ENCODE measurements at places on chromosomes 4 and X.

DNA sequence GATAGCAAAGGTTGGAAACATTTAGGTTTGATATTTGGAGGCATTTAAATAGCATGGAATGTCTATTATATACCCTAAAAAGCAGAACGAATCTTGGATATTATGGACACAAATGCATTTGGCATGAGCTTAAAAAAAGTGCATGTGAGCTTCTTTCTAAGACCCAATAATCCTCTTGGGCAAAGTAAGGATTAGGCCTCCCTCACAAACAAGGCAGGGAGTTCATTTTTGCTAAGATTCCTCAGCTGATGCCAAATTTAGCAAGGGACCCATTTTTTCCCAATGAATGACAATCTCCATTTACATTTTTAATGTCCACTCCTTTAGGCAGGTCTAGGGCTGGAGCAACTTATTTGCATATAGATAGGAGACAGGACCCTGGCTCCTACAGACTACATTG, 199.8 kb downstream of the SOWAHB start:
- DNase-seq = no peak

- no peak for DNase-seq
Measured at GRCh38 chr4:106245176-106245575, 70.8 kb downstream of the TBCK start.

DNA sequence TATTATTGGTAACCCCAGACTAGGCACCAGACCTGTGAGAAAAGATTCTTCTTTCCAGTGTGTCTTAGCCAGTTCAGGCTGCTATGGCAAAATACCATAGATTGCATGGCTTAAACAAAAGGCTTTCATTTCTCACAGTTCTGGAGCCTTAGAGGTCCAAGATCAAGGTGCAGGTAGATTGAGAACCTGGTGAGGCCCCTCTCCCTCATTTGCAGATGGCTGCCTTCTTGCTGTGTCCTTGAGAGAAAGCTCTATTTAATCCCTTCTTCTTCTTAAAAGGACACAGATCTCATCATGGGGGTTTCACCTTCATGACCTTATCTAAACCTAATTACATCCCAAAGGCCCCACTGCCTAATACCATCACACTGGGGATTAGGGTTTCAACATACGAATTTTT, 3.5 kb upstream of the PDLIM3 start:
- no peak for DNase-seq

DNA sequence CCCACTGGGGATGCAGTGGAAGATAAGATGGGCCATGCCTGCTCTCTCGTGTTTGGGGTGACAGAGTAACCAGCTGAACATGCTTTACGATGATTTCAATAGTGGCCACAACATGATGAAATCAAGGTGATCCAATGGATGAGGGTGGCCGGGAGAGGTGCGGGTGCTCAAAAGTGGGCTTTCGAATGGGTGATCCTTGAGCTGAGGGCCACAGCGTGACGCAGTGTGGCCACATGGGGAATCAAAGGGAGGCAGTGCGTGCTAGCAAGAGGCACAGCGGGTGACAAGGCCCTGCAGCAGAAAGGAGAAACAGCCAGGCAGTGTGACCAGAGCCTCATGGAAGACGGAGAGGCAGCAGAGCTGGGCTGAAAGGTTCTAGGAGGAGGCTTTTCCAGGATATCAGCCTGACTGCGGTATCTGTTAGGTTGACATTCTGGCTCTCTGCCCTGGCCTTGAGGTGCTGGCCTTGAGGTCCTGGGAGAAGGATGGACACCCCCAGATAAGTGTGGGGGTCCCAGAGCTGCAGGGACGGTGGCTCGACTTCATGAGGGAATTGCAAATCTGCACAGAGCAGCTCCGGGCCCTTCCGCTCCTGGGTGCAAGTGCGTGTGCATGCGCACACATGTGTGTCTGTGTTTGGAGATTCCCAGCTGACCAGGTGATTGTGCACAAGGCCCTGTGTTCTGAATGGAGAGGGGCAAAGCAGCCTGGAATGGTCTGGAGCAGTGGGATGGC, 38.0 kb upstream of the GPR78 start:
- no peak for DNase-seq

DNA sequence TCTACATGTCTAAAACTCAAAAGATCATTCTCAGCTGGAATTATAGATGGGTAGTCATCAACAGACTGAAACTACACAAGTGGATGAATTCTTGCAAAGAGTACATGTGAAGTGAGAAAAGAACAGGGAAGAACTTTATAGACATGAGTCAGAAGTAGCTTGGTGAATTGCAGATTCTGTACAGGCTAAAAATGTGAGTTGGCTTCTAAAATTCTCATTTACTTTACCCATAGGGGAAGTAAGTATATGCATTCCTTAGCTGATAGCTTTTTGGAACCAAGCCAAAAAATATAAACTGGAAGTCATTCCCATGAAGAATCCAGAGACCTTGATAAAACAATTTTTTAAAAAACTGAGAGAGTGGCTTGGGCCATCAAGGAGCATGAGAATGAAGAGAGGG, 584.2 kb upstream of the FTHL17 start:
- DNase-seq = no peak

GRCh38 chr4:87044511-87045233, 109.9 kb downstream of the AFF1 start:
- no peak for DNase-seq

GRCh38 chr4:86976801-86977485, 42.1 kb downstream of the AFF1 start:
- DNase-seq = no peak

- DNase-seq = no peak
Measured at GRCh38 chr4:6504900-6505496, 32.6 kb upstream of the PPP2R2C start.

GRCh38 chrX:96833333-96833732, 50.4 kb upstream of the RPA4 start:
- DNase-seq = peak; percentile 9

DNA sequence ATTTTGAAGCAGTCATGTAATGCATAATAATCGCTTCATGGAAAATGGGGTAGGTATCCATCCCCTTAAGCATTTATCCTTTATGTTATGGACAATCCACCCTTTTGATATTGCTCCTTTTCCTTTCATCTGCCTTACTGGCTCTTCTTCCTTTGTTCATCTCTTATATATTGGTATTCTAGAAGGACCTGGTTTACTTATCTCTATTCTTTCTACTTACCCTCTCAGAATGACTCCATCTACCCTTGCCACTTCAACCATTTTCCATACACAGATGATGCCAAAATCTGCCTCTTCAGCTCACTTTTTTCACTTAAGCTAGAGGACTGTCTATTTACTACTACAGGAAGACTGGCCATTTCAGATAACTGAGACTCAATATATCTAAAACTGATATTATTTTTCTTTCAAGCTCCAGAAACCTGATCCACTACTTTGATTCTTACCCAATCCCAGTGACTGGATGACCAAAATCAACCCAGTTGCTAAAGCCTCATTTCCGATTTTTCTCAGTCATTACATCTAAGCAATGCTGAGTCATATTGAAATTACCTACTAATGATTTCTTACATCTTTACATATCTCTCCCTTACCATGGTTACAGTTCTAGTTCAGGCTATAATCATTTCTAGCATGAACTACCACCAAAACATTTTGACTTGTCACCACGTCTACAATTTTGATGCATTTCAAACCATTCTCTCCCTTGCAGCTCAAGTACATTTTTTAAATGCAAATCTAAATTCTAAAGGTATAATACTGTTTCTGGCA, 93.7 kb downstream of the FAAH2 start:
- no peak for DNase-seq

DNA sequence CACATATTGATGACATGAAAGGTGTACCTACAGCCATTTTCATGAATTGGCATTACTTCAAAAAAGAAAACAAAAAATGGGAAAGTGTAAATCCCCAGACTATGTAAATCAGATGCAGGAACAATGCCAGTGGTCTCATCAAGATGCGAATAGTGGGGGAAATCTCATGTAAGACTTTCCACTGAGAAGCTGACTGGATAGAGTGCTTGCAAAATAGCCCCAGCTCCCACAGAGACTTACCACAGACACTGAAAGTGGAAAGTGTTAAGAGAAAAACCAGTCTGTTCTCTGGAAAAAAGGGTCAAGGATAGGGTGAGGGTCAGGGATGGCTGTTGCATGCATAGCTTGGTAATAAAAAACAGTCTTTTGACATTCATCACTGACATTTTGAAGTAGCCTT, 73.2 kb upstream of the ARMCX2 start:
- DNase-seq = no peak

GRCh38 chr4:110357521-110357920, 118.4 kb upstream of the ENPEP start:
- DNase-seq = no peak

GRCh38 chr4:20997886-20998285, 297.6 kb downstream of the PACRGL start:
- no peak for DNase-seq

DNA sequence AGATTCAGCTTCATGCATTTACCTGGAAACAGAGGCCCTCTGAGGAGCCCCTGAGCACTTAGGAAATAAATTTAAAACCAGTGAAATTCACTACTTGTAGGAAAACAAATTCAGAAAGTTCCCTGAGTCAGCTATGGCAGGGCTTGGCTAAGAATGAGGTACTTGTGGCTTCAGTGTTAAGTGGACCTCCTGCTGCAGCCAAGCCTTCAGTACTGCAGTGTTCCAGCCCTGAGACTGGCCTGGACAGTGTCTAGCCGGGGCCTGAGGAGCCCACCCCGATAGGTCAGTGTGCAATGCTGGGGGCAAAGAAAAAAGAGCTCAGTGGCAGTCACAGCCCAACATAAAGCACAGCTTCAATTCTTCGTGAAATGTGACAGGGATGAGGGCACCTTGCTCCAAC, 41.9 kb downstream of the F11 start:
- no peak for DNase-seq

GRCh38 chrX:1598876-1599790, 7.7 kb downstream of the AKAP17A start:
- DNase-seq = no peak

- no peak for DNase-seq
Measured at GRCh38 chrX:131955099-131955777, 67.9 kb upstream of the STK26 start.

GRCh38 chrX:5870238-5870637, 358.4 kb downstream of the NLGN4X start:
- no peak for DNase-seq

- no peak for DNase-seq
Measured at GRCh38 chrX:63350465-63350877, 661 bp downstream of the SPIN4 start.

GRCh38 chrX:94051926-94052325, 377.9 kb downstream of the FAM133A start:
- no peak for DNase-seq

DNA sequence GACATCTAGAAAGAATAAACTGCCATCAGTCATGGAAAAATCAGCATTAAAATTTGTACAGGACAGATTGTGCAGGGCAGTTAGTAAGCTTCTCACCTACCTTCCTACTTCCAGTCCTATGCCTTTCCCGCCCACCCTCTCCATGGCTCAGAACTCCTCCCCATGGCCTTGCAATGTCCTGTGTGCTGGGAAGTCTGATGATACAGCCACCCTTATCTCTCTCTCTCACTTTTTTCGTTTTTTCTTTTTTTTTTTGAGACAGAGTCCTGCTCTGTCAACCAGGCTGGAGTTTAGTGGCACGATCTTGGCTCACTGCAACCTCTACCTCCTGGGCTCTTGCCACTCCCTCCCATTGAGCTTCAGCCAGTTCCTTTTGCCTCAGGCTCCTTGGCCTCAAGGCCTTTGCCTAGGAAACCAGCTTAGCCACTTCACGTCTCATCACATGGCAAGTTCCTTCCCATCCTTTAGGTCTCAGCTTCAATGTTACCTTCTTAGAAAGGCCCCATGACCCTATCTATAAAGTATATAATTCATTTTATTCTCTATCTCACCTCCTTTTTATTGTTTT, 259.7 kb downstream of the NKX6-1 start:
- no peak for DNase-seq

DNA sequence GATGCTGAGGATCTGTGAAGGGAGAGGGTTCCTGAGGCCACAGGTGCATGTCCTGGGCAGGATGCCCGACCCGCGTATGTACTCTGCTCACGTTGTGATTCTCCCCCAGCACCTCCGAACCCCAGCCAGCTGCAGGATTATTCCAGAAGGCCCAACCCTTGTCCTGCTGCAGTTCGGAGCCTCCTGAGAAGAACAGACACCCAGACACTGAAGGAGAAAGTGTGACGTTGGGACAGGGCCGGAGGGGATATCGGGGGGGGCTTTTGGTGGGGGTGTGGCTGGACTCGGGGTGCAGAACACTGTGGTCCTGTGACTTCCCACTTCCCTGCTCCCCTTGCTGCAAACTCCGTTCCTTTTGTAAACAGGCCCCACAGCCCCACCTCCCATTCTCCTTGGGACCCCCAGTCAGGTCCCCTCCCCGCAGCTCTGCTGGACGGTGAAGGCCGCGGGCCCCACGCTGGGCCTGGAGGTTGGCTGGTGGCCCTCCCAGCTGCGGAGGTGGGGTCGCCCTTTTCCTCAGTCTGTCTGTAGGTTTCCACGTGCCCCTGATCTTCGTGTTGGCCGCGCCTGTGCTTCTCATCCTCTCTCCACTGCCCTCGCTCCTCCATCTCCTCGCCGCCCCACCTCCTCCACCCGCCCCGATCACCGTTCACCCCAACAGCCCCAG, 83.0 kb upstream of the ADRA2C start:
- DNase-seq = no peak

- peak; percentile 8 for DNase-seq
Measured at GRCh38 chr4:19711871-19712270, 539.8 kb upstream of the SLIT2 start.

GRCh38 chrX:14832586-14832985, 40.3 kb downstream of the FANCB start:
- no peak for DNase-seq

- no peak for DNase-seq
Measured at GRCh38 chr4:105996845-105997244, 101.6 kb downstream of the NPNT start.

- DNase-seq = no peak
Measured at GRCh38 chr4:38086849-38087226, 126.6 kb downstream of the PTTG2 start.

GRCh38 chrX:43718956-43719355, 62.9 kb downstream of the MAOA start:
- no peak for DNase-seq

DNA sequence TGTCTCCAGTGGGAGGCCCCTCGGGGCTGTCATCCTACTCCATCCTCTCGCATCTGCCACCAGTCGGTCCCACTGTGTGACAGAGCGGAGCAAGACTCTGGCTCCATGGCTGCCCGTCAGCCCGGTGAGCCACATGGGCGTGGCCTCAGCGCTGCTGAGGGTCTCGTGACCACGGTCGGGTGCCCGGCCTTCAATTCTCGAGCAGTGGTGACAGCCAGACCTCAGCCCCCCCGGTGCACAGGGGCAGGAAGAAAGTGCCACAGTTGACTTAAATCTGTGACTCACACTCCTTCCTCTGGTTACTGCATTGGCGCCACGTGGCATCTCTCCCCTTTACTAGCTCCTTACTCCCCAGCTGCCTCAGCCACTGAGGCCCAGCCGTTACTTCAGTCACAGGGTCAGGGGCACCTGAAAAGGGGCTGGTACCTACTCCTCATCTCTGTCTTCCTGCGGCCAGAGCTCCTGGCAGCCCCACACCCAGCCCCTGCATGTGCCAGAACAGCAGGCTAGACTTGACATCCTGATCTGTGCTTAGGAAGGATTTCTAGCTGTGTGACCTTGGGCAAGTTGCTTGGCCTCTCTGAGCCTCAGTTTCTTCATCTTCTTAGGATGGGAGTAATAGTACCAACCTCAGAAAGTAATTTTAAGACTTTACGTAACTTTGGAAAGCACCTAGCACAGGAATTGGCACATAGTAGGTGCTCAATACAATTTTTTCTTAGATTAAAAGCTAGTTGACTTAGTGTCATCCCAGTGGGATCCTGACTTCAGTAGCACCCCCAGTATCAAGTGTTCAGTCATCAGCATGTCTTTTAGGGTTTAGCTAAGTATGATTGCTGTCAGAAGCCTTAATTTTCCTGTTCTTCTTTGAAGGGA, 66.1 kb downstream of the TNIP2 start:
- no peak for DNase-seq
